ENCODE measurements at places on chromosomes 1 and 21.
A peak's percentile ranks its signal among the peaks of the same experiment; 100 is the strongest.

DNA sequence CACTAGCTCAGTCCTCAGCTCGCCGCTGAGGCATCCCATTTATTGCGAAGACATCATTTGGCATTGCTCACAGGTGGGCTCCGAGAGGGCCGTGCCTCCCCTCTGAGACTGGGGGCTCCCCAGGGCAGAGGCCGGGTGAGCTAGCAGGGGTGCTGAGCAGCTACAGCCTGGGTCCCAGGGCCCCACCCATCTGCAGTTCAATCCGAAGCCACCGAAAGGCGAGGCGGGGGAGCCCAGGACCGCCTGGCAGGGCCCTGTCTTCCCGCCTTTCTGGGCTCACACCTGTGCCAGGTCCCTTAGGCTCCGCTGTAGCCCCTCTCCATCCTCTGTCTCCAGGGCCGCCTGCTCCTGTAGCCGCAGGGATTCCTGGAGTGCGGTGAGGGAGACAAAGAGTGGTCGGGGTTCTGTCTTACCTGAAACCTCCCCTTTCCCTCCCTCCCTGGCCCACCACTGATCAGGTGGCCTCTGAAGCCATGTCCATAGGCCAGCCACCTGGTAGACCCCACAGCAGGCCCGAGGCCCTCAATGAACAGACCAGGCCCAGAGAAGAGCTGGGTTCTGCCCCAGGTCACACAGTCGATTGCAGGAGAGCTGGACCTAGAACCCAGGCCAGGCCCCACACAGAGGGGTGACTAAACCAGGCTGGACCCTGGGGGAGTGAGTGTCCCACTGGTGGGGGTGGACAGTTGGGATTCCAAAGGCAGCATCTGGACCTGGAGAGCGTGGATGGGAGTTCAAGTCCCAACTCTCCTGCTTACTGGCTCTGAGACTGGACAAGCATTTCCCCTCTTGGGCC is 18.1 kb upstream of the NBPF1 start:
- no peak for DNase-seq

- no peak for DNase-seq
These were observed 19.6 kb upstream of the SLC26A9 start for GRCh38 chr1:205962821-205963221.

- DNase-seq = peak; percentile 60
These were observed 20.6 kb downstream of the MTHFR start for GRCh38 chr1:11784993-11785769.

DNA sequence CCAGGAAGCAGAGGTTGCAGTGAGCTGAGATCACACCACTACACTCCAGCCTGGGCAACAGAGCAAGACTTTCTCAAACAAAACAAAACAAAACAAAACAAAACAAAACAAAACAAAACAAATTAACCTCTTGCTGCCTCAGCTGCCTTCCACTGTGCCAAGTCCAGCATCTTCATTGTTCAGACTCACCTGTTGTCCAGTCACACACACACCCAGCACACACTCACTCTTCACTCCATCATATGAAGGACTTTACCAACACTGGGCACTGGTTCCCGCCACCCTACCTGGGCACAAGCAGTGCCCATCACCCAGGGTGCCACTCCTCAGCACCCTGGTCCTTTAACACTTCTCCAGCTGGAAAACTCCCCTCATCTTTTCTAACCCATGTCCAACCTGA is 14.6 kb downstream of the PYCR2 start:
- DNase-seq = no peak

GRCh38 chr1:32870615-32871363 is at the start of gene FNDC5:
FNDC5 (minus strand) TSS chr1:32870912.
- peak; percentile 21 for DNase-seq

DNA sequence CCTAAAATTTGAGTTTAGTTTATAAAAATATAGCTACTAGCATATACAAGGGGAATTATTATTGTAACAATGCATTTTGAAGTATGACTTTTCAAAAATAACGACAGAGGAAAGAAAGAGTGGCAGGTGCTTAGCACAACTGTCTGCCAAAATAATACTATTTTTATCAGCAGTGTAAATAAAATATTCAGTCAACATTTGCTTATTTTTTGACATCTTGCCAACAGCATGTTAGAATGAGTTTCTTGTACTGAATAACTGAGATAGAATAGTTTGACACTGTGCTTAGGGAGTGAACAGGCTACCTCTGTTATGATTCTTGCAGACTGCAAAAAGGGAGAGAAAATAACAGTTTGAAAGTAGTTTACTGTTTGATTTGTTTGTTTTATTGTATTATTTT is 909.8 kb downstream of the BRINP3 start:
- no peak for DNase-seq

- peak; percentile 71 for DNase-seq
These were observed 802.8 kb upstream of the CXADR start for GRCh38 chr21:16709866-16710550.

GRCh38 chr1:109482242-109482641 is 1.5 kb upstream of the ATXN7L2 start:
- no peak for DNase-seq

DNA sequence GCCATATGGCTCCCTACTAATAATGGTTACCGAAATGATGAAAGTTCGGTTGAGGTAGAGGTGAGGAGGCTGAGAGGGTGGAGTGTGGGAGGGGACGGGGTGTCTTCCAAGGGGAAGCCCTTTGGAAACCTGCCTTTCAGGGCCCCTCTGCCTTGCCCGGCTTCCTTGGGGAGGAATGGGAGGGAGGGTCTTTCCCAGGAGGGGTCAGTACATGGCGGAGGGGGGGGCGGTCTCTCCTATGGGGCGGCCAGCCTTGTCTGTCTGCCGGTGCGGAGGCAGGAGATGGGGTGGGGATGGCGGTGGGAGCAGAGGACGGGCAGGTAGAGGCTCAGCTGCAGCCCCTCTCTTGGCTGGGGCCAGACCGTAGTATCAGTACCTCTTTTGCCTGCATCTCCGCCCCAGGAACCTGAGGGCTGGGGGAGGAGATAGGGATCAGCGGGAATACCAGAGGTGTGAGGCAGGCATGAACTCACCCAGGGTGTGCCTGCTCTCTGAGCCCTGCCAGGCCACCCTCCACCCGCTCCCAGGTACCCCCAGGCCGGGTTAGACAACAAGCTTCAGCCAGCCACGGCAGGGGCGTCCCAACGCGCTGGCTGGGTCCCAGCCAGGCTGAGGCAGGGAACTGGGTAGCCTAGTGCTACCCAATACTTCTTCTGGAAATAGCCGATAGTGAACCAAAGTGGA is 79.4 kb upstream of the POU3F1 start:
- DNase-seq = no peak

DNA sequence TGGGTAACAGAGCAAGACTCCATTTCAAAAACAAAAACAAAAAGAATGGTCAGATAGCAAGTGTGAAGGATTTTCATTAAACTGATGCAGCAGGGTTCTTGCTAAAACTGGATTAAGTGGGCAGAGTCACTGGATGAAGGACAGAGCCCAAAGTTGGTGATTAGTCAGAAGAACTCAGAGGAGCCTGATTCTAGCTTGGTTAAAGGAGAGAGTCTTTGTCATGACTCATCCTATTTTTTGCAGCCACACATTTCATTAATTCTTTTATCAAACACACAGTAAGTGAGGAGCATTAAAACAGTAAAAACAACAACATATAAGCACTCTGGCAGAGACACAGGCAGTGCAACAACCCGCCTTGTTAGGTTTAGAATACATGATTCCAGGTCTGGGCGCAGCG is 56.0 kb upstream of the EDARADD start:
- DNase-seq = no peak

Measured in fibroblast of pulmonary artery (primary cell).